NCI-H2029 (cell line): ENCODE measurements at places on chromosomes 6 and 20.

DNA sequence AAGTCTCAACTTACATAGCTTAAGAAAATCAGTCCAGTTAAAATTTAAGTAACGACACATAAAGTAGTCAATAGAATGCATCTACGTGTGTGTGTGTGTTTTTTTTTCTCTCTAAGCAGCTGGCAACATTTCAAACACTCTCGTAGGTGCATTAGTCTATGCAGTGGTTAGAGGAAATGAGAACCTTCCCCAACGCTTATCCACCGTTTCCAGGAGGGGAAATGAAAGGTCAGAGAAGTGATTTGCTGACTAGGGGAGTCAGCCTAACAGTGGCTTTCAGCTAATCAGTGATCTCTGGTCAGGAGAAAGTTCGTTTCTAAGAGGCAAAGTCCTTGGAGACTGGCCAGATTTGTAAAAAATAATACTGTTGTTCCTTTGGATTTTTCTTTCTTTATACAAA is 806.6 kb downstream of the C6orf118 start:
- peak; percentile 66 for DNase-seq

- no peak for DNase-seq
Observed at GRCh38 chr6:155227046-155227445, 36.8 kb upstream of the CLDN20 start.

DNA sequence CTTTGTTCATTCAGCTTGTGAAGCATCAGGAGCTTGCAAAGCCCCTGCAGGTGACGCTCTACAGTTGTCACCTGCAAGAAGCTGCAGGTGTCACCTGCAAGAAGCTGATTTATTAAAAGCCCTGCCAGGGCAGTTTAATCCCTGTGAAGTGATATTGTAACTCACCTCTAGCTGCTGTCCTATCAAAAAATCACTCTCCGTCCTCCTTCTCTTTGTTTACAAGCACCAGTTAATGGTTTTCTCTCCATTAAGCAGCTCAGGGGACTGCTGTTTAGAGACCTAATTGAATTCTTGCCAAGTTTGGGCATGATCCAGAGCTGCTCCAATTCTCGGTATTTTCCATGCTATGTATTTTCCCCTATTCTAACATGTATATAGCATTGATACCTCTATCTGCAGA is 345.9 kb downstream of the ARHGAP18 start:
- no peak for DNase-seq

DNA sequence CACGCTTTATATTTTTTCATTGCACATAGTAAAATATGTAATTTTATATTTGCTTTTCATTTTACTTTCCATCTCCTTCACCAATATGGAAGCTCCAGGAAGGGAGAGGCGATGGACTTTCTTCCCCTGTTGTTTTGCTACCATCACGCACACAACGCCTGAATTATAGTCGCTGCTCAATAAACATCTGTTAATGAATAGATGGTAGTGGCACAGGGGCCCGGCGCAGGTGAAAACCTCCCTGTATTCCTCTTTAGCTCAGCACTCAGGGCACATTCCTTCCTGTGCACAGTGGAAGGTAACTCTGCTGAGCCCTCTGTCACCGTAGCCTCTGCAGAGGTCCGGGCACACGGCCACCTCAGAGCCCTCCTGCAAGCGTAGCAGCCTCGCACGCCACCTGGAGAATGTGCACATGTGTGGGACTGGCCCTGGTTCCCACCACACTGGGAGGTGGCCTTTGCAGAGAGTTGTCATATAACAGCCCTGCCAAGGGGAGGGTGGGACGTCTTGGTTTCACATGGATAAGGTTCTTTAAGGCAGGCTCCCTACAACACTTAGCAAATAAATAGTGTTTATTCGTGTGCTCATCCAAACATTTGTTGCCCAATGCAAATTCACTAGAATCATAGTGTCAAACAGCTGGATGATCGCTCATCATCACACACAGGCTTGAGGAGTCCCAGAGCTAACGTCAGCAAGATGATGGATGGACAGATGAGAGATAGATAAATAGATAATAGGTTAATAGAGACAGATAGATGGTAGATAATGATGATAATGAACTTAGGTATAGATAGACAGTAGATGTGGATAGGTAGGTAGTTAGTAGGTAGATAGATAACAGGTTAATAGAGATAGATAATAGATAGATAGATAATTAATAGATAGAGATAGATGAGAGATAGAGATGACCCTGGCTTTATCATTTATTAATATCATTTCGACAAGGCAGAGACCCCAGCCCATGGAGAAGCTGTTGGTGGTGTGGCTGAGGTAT is 32.3 kb upstream of the AFDN start:
- no peak for DNase-seq

DNA sequence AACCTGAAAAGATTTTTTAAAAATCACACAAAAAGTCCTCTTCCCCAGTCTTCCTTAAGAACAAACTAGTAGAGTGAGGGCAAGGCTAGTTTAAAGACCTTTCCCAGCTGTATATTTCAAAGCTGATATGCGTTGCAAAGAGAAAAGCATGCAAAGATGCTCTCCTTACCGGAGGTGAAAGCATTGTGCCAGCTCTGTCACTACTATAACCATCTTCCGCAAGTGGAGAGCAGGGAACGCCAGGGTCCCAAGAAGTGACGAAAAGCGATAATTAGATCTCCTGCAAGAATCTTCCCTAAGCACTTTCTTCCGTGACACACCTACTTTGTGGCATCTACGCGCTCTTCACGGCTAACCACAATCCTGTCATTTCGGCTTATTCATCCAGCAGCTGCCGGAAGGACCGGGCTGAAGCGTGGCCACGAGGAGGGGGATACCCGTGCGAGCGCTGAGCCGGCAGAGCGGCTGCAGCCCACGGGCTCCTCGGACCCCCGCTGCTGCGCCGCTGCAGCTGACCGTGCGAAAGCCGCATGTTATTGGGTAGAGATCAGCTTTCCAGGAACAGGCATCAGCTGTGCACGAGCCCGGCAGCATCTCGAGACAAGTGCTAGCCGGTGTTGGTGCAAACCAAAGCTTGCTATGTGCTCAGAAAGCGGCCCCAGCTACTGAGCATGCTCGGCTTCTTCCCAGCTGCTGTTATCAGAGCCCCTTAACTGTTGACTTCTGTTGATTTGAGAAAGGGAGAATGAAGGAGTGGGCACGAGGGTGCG is 57.2 kb upstream of the ARHGAP18 start:
- no peak for DNase-seq

DNA sequence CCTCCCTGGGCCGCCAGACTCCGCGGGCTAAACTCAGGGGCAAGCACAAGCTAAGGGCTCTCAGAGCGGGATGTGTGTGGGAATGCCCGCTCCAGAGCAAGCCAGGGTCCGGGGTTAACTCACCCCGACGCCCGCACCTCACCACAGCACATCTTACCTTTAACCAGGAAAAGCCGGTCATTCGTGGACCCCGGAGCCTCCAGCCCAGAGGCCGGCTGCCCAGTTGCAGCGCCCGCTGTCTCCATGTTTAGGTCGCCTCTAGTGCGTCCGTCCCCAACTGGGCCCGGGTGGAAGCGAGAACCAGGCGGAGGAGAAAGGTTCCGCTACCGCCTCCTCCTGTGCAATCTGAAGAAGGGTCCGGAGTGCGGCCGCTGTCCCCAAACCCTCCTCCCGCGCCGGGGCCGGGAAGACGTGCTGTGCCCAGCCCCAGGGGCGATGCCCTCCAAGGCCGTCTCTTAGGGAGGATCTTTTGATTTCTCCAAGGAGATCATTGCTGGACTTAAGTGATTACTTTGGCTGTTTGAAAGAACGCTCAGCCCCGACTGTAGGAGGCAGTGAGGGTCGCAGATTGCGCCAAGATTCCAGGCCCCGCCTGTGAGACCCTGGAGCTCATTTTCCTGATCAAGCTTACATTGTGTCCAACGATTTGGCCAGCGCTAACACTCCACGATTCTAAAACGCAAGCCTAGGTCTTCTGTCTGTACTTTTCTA is at the start of gene TMEM242:
Gene TMEM242 (minus strand): TSS at position 265 of the 711 bp plus-strand sequence. CDS start 20 bp downstream, at position 245.
- no peak for DNase-seq

GRCh38 chr6:57109880-57110279 is 19.9 kb downstream of the ZNF451 start:
- no peak for DNase-seq

DNA sequence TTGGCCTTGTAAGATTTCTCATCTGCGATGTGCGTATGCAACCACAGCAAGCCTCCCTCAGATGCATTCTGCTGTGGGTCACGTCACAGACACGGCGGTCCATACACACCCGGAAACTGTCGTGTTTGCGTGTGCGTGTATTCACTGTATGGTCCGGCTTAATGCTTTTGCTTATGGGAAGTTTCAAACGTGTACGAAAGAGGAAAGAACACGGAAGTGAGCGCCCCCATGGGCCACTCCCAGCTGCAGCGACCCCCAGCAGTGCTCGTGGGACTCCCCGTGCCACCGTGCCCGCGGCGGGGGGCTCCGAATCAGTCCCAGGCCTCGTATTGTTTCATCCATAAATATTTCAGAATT is 10.2 kb downstream of the DLL1 start:
- DNase-seq, result no peak

DNA sequence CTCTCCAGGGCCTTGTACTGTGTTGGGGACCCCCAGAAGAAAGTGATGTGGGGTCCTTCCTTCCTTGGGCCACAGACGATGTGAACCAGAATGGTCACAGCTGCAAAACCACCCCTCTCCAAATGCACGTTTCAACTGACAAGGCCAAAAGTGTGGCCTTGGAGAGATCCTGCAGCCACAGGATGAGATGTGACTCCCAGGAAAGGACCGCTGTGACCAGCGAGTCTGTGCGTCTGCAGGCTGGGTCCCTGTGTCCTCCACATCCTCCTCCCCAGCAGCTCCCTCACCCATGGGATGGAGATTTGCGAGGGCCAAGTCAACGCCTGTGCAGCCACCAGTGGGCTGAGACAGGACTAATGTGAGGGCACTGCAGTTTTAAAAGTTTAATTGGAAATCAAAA is 247.0 kb downstream of the ERMARD start:
- DNase-seq, result no peak

- DNase-seq, result no peak
Observed at GRCh38 chr6:132789396-132789776, 9.1 kb downstream of the SLC18B1 start.

DNA sequence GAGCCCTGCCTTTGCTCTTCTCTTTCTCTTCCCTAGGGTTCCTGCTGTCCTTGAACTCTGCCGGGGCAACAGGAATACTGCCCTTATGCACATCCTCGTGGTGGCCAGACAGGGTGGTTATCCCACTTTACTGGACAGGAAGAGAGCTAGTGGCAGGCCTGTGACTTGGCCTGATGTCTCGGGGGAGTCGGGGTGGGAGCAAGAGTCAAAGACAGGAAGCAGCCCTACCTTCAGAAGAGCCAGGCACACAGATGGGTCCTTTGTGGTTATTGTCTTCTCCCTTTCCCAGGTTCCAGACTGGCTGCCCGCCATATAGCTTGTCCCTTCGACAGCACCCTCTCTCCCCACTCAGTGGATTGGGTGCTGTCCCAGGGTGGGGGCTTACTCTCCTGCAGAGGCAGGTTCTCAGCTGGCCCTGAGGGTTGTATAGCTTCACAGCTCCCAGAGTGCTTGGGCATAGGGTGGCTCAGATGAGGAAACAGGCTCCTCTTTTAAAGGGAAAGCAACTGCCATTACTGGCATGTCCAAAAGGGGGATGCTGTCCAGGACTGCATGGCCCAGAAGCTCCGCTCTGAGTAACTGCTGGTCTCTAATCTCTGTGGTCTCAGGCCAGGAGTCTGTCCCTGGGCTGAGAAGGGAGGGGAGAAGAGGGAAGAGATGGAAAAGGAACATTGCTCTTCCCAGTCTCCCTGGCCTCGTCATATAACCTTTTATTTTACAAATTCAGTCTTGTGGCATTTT is 17.3 kb downstream of the PLCG1 start:
- DNase-seq, result no peak

GRCh38 chr6:17519120-17519519 is 81.0 kb upstream of the FAM8A1 start:
- DNase-seq, result no peak

DNA sequence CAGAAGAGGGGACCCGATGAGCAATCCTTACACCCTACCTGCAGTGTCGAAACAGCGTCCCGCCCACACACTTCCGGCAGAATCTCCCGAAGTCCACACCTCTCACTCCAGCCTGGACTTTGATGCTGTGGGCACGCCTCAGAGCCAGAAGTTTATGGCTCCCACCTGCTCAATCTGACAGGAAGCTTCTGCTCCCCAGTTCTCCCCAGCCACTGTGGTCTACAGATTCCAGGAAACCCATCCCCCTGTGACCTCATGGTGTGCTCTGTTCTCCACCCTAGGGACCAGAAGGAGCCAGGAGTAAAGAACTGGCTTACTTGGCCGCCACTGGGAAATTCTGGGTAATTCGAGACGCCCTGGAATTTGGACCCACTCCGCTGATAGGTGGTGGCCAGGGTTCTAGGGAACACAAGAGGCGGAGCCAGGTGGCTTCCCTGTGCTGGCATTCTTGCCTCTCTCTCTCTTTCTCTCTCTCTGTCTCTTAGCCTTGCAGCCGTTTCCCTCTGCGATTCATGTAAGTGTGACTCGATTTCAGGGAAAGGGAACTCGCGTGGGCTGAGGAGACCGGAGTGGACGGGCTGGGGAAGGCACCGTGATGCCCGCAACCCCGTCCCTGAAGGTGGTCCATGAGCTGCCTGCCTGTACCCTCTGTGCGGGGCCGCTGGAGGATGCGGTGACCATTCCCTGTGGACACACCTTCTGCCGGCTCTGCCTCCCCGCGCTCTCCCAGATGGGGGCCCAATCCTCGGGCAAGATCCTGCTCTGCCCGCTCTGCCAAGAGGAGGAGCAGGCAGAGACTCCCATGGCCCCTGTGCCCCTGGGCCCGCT is at the start of gene TRIM15:
Gene TRIM15 (plus strand): TSS at position 457 of the 828 bp plus-strand sequence. CDS start 139 bp downstream, at position 596.
- DNase-seq, result no peak

GRCh38 chr20:52817511-52817910 is 154.6 kb upstream of the TSHZ2 start:
- no peak for DNase-seq

DNA sequence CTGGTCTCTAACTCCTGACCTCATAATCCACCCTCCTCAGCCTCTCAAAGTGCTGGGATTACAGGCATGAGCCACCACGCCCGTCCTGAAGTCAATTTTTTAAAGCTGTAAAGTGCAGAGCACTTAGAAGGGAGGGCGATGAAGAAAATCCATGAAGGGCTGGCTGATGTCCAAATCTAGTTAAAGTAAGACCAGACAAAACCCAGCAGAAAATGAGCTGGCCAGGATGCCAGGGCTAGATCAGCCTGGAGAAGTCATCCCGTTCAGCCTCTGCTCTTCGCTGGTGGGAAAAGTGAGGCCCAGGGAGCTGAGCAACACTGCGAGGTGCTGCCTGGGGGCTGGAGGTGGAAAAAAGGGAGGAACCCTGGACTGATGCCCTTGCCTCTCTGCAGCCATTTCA is 3.1 kb downstream of the BPIFB4 start:
- no peak for DNase-seq
